Stimulated activated CD8-positive, alpha-beta memory T cell treated with anti-CD3 and anti-CD28 coated beads, Interleukin-15, amount 100 ng/mL, for 4 hours (primary cell): ENCODE measurements at places on chromosomes 5 and 9.

GRCh38 chr5:94086194-94086593 is 344.8 kb upstream of the POU5F2 start:
- no peak for DNase-seq

DNA sequence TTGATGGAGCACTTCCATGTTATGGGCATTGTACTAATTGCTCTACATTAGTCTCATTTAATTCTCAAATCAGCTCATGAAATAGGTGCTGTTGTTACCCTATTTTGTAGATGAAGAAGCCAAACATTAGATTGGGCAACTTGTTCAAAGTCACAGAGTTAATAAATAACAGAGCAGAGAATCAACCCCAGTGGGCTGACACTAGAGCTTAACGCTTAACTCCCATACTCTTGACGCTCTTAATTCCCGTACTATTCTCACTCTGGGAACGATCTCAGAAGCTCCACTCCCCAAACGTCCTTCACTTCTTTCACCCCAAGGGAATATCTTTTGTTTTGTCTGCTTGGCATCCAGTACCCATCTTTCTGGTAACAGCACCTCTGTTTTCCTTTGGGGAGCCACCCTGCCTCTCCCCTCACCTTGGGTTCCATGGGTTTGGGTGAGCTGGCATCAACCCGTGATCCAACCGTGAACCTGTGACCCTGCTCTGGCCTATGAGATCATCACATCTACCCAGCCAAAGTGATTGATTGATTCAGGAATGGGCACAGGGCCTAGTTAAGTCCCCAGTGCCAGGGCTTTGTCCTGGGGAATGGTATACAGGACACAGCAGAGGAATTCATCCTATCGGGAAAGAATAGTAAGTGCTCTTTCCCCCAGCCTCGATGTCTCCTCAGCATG is 169.2 kb downstream of the NR3C1 start:
- DNase-seq, result no peak

DNA sequence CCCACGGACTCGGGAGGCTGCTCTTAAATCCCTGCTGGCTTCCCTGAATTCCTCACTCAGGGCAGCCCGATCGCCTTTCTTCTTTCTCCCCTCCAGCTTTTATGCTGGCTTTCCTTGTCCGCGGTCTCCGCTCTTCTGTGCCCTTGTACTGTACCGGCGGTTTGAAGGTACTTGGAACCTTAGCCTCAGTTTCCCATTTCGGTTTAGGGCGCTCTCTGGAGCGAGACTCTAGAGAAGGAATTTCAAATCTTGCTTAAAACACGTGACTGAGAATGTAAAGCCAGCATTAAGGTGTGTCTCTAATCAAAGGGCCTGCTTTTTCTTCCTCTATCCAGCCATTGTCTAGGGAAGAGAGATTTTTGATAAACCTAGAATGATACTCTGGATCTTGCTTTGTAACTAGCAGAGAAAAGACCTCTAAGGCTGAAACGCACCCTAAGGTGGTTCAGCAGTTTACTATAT is 650 bp downstream of the GPR107 start:
- DNase-seq, result no peak

GRCh38 chr9:120481846-120482245 is 98.1 kb downstream of the CDK5RAP2 start:
- no peak for DNase-seq

GRCh38 chr5:65779643-65780042 is 57.6 kb downstream of the NLN start:
- DNase-seq, result no peak

DNA sequence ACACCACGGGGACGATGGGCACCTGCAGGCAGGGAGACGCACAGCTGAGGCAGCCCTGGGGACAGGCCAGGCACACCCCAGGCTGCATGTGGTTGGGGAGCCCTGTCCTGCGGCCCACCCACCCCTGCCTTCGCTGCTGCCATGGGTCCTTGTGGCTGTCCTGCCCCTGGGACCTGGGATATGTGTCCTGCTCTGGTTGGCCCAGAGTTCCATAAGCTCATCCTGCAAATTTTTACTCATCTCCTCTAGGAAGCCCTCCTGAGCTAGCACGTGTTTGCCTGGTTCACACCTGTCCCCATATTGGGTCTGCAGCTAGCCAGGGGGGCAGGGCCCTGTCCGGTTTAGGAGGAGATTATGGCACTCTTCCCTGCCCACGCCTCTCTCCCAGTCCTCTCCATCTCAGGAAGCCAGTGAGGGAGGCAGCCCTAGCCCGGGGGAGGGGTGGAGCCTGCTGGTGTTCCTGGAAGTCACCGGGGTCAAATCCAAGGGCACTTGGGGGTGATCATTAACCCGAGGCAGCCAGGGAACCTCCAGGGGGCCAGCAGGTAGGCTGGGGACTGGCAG is 12.2 kb downstream of the EGFL7 start:
- no peak for DNase-seq

DNA sequence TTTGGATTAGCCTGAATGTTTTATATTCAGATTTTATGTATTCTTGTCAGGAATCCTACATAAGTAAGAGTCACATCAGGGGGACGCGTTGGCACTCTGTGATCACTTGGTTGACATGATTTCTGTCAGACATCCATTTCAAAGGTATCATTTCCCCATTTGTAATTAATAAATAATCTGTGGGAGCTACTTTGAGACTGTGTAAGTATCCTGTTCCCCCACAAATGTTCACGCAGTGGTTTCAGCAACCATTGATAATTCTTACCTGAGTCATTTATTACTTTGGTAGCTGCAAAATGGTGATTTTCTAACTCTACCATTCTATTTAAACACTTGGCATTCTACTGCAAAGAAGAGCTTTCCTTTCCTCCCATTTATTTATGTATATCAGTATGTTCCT is 56.9 kb upstream of the TBC1D2 start:
- DNase-seq, result no peak

- no peak for DNase-seq
Observed at GRCh38 chr9:107584186-107584585, 94.6 kb upstream of the KLF4 start.

DNA sequence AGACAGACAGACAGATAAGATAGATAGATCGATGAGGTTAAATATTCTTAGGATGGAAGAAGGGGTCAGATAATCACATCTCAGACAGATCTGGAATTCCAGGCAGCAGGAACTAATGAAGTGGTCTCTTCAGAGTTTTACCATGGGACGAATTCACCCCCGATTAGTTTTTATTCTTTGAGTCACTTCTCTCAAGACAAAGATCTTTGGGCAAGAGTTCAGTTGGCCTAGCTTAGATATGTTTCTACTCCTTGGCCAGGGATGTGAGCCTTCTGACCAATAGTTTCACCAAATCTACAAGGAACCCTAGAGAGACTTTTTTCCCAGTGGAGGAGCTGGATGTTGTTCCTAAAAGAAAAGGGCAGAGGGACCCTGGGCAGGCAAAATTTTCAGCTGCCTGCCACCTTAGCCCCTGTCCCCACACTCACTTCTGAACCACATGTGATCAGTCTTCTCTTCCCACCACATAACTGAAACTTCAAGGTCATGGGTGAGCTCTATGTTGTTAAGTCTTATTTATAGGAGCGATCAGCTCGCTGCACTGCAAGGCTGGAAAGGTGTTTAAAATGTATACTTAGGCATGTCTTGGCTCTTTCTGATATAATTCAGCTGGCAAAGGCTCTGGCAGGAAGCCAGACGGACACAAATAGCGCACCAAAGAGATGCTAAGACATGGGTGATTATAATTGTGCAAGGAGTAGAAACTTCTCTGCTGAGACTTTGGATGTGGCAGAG is 132.9 kb downstream of the PALM2AKAP2 start:
- no peak for DNase-seq

- no peak for DNase-seq
Observed at GRCh38 chr5:33065131-33065530, 354.0 kb downstream of the NPR3 start.

GRCh38 chr5:81850501-81851357 is 99.8 kb upstream of the SSBP2 start:
- DNase-seq, result no peak

DNA sequence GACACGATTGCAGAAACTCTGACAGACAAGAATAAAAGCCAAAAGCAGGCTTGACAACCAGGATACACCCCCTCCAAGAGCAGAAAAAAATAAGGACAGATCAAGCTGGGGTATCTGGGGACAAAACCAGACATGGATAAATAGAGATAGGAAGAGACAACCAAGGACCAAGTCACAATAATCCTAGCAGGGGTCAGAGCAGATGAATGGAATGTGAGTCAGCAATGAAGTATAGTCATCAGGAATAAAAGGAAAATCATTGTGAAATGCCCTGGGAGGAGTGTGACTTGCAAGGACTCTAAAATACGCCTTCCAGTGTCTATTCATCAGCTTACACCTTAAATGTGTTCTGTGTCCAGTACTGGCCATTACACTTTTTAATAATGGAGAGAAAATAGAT is 206.8 kb downstream of the CAAP1 start:
- DNase-seq, result no peak

- DNase-seq, result peak; percentile 50
Observed at GRCh38 chr9:136644593-136645351, 17.9 kb upstream of the EGFL7 start.

DNA sequence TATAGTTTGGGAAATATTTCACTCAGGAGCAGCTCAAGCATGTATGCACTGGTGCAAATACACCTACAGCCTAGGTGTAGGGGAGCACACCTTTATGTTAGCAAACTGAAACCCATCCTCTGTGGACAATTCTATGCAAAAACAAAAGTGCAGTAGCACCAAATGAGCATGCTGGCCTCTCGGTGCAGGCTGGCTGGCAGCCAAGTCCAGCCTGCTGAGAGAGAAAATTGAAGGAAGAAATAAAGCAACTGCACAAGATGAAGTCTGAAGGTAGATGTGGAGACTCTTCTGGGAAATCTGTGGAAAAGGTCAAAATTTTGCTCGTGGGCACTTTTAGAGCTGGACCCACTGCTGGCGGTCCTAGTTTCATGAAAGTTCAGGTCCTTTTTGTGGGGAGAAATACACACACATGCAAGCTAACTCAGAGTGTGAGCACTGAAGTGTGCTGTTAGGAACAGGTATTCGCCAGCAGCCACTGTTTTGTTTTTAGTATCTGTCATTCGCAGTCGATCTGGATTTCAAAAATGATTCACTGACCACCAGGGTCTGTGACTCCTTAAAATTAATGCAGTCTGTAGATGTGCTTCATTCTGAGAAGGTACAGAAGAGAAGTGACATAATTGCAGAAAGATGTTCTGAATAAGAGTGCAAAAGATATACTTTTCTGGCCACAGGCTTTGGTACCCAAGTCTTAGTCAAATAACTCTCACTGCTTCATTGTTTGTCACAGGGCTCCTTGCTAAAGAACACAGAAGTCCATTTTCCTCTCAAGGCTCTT is 281.7 kb downstream of the PARP8 start:
- DNase-seq, result no peak

DNA sequence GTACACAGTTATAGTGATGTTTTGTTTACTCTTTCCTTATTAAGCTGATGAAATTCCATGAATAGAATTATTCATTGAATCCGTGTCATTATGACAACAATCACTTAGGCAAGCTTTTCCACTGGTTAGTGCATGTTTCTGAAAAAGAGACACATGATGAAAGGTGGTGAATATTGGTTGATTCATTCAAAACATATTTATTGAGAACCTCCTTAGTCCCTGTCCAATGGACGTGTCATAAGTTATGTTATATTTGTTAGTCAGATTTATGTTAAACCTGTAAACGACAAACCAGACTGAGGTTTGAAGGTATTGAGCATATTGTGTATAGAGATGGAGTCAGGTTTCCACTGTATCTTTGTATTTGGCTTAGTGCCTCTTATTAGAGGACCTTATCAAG is 1888.9 kb upstream of the CDH6 start:
- no peak for DNase-seq

GRCh38 chr9:33159777-33160127 is 7.4 kb downstream of the B4GALT1 start:
- DNase-seq, result peak; percentile 53

- no peak for DNase-seq
Observed at GRCh38 chr5:157994906-157995519, 136.1 kb upstream of the CLINT1 start.

GRCh38 chr5:164255598-164256213 is 750.3 kb downstream of the MAT2B start:
- DNase-seq, result no peak

GRCh38 chr5:64625678-64626077 is 64.6 kb upstream of the SHISAL2B start:
- DNase-seq, result no peak

- DNase-seq, result no peak
Observed at GRCh38 chr5:85512896-85513295, 1104.8 kb upstream of the COX7C start.

DNA sequence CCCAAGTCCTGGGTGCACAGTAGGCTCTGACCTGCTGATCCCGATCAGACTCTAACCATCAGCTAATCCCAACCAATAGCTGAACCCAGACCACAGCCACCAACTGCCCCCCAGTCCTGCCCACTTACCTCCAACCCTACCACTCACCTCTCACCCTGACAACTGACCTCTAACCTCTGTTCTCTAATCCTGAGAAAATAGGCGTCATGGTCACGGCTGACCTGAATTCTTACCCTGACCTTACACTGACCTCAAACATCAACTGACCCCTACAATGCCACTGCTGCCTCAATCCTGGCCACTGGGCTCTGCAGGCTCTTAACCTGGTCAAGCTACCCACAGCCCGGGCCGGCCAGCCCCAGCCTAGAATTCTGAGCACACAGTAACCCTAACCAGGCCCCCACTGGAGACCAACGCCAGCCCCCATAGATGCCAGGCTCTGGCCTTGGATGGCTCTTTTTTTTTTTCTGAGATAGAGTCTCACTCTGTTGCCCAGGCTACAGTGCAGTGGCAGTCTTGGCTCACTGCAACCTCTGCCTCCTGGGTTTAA is 63.8 kb upstream of the ASS1 start:
- DNase-seq, result no peak

GRCh38 chr5:56962286-56962685 is 10.4 kb upstream of the MIER3 start:
- DNase-seq, result no peak

DNA sequence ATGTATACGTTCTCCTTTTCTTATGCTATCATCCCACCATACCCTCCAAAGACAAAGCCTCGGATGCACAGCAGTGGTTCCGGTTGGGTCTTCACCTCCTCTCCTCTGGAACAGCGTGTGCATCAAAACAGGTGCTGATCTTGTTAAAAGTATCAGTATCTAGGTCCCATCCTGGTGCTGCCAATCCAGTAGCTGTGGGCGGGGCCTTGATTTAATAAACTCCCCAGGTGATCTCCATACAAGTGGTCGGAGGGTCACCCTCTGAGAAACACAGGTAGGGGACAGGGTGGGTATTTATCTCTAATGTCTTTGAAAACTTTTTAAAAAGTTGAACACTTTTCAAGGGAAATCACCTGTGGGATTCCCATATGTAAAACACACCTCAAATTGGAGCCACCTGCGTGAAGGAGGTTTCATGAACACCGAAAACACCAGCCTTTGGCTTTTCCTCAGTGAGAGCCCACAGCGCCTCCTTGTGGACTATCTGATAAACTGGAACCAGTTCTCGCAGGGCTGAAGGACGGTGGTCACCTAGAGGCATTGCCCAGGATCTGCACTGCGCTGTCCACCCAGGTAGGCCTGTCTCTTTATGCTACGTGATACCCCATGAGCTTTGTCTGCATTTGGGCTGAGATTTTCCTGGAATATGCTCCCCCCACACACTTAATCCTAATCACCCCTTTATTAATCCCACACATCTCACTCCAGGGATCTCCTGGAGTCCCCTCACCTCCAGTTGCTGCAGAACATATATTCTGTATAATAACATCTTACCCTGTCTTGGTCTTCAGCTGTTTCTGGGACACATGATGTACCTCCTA is 80.5 kb upstream of the EPB41L4B start:
- no peak for DNase-seq

GRCh38 chr9:16419124-16419523 is 451.3 kb downstream of the BNC2 start:
- no peak for DNase-seq
